SK-N-MC (cell line): ENCODE measurements at places on chromosomes 7 and 10.

DNA sequence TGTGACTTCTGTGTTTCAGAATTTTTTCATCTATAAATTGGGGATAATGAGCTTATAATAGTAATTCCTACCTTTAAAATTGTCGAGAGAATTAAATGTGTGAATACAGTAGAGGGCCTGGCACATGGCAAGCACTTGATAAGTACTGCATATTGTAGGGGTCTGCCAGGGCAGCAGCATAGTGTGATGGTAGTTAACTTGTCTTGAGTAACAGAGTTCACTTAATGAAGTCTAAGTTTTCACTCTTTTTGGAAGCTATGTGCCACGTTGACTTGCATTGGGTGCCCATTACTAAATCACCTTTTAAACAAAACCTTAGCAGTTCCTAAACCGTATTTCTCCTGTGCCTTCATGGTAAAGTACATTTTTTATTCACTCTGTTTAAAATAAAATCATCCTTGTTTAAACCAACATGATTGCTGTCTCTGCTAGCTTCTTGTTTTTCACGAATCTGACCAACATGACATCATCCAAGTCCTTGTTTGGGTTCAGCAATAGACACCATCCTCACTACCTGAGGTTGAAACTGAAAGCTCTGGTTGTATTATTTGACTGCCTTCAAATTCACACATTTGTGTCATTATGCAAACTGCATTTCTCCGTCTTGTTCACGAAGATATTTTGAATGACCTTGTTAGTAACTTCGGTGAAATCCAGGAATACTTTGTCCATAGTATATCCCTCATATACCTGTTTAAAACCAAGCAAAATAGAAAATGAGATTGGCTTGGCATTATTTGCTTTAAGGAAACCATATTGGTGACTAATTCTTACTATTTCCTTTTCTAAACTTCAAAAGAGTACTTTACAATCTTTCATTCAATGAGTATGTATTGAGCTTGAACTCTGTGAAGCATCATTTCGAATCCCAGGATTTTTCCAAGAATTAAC lies 340.2 kb downstream of the SUGCT start:
- DNase-seq = no peak

GRCh38 chr10:22580711-22581110 lies 133.7 kb downstream of the PIP4K2A start:
- DNase-seq = no peak

- no peak for DNase-seq
Observed at GRCh38 chr10:6958254-6958653, 378.2 kb upstream of the PRKCQ start.

- no peak for DNase-seq
Observed at GRCh38 chr7:132652507-132652906, 76.2 kb upstream of the PLXNA4 start.

DNA sequence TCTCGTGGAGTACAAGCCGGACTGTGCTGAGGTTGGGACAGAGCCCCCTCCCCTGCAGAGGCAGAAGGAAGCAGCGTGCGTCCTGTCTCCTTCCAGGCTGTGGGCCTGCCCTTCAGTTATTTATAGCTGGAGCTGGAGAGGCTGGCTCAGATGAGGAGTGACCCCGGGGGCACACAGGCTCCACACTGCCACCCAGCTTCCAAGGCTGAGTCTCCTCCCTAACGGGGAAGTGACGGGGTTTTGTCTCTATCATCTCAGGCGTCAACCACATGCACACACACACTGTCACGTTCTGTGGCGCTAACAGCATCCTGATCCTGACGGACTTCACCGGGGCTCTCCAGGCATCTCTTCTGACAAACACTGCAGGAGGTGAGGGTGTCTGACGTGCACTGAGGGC lies 25.4 kb downstream of the AMZ1 start:
- DNase-seq = no peak

- DNase-seq = no peak
Observed at GRCh38 chr10:49351669-49352068, 44.2 kb downstream of the DRGX start.

- DNase-seq = no peak
Observed at GRCh38 chr7:99287779-99288534, 15.3 kb downstream of the MYH16 start.

GRCh38 chr7:25496476-25497368 lies 268.4 kb upstream of the NPVF start:
- DNase-seq = no peak

- peak; percentile 62 for DNase-seq
Observed at GRCh38 chr7:85095366-85095765, 91.5 kb downstream of the SEMA3D start.

GRCh38 chr7:20188567-20188966 lies 28.6 kb downstream of the MACC1 start:
- no peak for DNase-seq

DNA sequence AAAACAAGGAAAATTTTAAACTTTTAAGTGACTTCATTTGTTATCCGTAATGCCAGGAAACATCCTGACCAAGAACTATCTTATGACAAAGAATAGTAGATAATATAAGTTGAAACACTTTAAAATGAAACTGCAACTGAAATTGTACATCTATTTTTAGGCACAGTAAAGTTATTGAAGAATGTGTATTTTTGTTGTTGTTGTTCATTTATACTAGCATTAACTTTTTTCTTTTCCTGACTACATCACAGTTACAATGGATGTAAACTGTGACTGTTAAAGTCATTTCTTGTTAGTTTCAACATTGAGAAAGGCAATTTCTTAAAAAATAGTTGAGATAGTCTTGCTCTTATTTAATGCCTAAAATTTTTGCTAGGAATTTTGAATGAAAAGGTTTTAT lies 2.6 kb downstream of the CPED1 start:
- no peak for DNase-seq

DNA sequence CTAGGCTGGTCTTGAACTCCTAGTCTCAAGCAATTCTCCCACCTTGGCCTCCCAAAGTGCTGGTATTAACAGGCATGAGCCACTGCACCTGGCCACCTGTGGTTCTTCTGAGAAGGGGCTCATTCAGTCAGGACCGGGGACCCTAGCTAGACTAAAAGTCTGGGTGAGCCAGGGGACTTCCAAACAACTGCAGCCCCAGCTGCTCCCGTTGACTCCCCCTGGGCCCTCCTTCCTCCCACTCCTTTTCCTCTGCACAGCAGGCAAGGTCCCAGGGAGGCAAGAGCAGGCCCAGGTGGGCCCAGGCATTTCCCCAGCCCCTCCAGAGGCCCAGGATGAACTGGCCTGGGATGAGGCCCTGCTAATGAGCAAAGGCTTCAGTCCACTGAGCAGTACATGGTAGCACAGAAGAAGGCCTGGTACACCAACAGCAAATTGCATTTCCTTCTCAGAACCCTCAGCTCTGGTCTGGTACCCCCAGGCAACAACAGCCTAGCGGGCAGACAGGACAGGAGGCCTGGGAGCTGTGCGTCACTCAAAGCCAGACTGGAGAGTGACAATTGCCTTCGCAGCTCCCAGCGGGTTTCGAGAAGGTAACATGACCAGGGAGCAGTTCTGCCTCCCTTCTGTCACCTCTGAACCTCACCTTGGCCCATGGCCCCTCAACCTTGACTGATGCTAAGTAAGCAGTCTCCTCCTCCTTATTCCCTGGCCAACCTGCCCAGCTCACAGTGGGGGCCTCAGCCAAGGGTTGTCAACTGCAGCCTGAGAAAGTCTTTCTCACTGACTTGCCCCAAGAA lies 30.7 kb upstream of the HSPA12A start:
- no peak for DNase-seq

DNA sequence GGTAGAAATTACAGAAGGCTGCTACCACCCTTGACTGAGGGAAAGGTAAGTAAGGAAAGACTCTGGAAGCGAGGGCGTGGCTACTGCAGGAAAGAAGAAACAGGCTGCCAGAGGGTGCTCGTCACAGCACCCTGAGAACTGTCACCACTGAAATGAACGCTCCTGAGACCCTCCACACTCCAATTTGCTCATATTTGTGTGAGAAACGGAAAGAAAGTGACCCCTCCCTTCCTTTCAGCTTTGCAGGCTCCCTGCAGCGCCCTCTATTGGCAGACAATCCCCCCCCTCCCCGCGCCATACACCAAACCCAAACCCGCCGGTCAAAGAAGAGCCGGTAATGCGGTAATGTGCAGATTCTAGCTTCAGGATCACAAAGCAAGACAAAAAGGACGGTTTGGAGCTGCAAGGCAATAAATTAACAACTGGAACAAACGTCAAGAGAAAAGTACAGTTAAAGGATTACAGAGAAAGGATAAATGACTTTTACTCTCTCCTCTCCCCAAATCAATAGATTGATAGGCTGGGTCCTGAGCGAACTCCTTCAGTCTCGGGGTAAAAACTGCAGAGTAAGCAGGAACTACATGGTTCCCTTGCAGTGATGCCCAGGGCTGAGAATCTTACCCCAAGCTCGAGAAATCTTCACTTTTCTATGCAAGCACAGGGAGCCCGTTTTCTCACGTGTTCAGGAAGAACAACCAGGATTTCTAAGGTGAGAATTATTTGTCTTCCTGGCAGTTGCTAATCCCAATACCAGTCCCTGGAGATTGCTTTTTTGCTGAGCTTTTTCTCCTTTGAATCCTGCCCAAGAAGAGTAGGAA lies 47.6 kb downstream of the STEAP1B start:
- no peak for DNase-seq

DNA sequence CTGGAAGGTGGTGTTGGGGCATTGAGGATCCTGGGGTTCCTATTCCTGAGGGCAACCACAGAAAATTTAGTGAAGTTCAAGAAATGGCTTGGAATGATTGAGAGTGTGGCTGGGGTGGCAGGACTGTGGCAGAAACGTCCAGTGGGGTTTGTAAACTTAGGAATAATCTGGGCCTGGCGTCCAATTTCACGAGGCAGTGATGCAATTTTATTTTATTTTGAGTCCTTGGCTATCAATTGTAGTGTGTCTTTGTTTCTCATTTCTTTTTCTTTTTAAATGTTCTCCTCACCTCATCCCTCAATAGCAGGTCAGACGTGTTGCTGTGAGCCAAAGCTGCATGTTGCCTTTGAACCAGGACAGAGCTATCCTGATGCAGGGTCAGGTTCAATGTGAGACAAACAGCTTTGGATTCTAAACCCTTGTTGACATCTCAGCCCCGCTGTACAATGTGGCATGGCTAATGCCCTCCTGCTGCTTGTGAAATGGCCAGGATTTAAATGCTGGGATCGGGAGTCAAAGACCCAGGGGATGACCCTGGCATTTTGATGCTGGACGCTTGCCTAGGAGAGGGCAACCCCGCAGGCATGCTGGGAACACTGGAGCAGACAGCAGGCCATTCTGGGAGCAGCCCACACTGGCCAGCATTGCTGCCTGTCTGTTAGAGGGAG lies 64.8 kb downstream of the RBM20 start:
- DNase-seq = no peak

- DNase-seq = no peak
Observed at GRCh38 chr7:139620676-139621344, 97.3 kb downstream of the CLEC2L start.

DNA sequence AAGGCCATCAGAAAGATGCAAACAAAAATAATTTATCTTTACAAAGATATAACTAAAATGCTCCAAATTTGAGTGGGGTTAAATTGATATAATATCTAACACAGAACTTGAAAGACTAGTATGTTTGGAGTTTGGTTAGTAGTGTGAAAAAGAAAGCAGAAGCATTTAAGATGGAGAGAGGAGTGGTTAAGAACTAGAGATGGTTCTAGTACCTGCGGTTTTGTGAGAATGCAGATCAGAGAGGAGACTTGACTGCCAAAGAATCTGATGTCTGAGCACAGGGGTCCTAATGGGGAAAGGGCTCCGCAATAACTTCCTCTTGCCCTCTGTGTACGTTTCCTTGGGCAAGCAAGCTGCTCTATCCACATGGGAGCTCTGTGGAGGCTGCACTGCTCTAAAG lies 506.8 kb upstream of the COBL start:
- DNase-seq = no peak

DNA sequence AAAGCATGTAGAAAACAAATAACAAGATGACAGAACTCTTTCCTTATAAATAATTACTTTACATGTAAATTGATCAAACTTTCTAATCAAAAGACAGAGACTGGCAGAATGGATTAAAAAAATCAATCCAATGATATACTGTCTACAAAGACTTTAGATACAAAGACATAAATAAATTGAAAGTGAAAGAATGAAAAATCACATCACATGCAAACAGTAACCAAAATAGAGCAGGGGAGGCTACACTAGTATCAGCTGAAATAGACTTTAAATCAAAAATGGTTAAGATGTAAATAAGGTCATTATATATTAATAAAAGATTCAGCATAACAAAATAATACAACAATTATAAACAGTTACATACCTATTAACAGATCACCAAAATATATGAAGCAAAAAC lies 97.3 kb downstream of the SNX13 start:
- DNase-seq = no peak

- DNase-seq = no peak
Observed at GRCh38 chr10:19595212-19595845, 220.9 kb upstream of the PLXDC2 start.

DNA sequence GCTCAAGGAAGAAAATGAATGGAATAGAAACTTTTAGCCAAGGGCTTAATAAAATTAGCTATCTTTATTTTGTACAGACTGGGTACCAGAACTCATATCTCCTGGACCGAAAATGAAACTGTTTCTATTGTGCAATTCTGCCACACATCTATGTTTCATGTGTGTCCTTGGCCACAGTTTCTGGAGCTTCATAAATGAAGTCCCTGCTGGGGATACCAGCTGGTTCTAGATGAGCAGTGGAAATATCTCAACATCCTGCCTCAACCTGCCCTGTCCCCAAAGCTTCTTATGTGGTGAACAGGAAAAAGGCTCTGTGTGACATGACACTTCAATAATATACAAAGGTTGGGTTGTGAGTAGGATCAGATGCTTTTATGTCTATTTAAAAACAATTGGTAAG lies 310.1 kb upstream of the SORCS1 start:
- DNase-seq = no peak

DNA sequence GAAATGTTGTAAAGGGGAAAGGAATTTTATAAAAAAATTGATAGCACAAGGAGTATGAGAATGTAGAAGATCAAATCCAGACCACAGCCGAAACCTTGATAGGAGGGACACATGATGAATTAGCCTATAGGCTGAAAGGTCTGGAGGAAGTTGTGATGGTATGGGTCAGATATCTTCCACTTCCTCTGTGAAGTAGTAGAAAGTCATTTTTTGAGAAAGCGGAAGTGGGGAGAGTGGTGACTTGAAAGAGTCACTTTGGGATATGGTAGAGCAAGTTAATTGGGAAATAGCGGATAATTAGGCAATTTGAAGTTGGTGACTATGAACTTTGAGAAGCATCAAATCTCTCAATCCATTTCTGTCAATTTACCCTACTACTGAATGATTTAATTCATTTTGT lies 99.4 kb downstream of the GRM8 start:
- no peak for DNase-seq

DNA sequence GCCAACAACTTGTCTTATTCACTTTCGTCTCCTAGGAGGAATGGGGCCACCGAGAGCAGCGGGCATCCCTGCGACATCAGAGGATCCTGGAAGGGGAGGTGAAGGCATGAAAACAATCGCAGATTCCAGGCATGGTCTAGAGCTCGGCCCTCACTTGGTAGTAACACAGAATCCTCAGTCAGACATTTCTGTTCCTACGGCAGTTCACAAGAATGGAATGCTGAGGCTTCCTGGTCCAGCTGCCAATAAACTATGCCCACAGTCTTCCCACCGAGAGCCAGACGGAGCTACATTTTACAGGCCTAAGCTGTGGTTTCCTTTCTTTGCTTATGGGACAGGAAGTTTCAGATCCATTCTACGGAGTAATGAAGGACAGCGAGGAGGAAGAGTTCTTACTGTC lies 75.8 kb downstream of the OR13A1 start:
- DNase-seq = no peak

GRCh38 chr7:8441106-8441965 lies 7.9 kb downstream of the NXPH1 start:
- no peak for DNase-seq

GRCh38 chr7:30950197-30950596 lies 13.6 kb upstream of the GHRHR start:
- DNase-seq = no peak
